Gastroesophageal sphincter (tissue), 4 donors: ENCODE measurements at places on chromosomes 4 and X.

DNA sequence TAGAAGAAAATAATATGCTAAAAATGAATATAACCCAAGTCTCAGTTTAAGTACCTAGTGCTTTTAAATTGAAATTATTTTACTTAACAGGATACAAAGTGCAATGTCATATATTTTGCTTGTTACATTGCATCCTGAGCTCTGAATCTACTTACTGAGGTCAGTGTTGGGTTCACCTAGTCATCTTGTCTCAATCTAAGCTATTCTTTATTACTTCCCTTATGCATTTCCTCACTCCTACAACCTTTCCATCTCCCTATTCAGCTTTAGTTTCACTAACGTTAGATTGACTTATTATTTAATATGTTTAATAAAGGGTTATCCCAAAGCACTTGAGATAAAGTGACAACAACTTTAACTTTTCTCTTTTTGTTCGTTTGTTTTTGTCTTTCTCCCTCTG is 483.7 kb downstream of the FSTL5 start:
- ATAC-seq = no peak

DNA sequence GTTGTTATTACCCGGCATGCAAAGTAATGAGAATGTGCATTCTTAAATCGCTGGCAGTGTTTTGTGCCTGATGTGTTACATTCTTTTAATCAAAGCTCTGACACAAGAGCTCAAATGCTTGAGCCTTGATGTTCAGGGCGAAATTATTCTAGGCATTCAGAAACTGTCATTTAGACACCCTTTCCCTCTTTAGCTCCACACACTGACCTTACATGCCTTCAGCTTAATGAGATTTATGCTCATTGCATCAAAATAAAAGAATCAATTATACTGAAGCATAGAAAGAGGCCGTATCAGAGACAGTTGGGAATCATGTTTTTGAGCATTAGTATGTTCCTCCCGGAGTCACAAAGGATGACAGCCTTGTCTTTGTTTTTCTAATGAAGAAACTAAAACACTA is 56.7 kb downstream of the FAM114A1 start:
- no peak for ATAC-seq

- ATAC-seq = no peak
Observed at GRCh38 chr4:93759506-93759905, 69.0 kb upstream of the ATOH1 start.

DNA sequence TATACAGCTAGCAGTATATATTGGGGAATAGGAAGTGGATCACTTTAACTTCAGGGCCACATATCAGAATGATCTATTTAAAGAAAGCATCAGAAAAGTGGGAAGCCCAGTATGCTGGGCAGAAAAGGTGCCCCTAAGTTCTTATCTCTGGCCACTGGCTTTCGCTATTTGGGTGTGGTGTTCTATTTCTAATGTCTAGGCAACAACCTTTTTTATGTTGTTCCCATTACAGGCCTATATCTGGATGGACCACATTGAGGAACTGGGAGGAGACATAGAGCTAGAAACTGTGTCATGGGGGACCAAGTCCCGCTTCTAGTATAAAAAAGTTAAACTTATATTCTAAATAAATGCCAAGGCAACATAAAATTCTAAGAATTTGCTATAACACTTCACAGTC is 935.6 kb downstream of the PDHA2 start:
- ATAC-seq = no peak

GRCh38 chr4:52869196-52869595 is 7.1 kb downstream of the RASL11B start:
- peak; percentile 28 for ATAC-seq

DNA sequence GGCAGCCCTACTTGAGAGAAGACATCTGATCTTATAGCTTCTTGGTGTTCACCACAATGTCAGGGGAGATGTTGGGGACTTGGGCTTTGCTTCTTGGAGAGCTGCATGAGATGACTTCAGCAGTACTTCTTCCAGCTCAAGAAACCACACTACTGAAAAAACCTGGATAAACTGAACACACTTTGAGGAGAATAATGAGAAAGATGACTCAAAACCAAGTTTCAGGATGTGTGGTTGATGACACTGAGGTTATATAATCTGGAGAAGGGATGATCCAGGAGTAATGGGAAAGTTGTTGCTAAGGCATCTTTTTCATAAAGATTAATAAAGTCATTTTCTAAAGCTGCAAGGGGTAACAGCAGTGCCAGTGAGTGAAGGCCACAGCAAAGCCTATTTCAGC is 58.4 kb upstream of the PNPLA4 start:
- no peak for ATAC-seq

DNA sequence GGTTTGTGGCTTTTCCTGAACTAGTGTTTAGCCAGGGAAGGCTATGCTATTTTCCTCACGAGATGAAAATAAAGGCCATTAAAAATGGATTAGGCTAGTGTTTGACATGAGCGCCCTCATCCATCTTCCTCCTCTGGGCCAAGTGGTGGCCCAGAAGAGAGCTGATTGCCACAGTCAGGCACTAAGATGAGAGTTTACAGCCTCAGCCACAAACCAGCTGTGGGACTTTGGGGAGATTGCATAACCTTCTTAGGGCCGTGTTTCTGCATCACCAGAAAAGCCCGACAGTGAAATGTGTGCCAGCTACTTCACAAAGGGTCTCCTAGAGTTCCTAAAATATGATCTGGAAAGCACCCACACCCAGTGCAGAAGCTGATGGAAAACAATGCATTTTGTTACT is 42.3 kb upstream of the LNX1 start:
- peak; percentile 85 for ATAC-seq
